ENCODE measurements at places on chromosomes 11 and 22. TPM values are rescaled to one million over a fixed set of nuclear protein-coding genes. Genes with fewer than 3 reads are reported as not detected.
A peak's percentile ranks its signal among the peaks of the same experiment; 100 is the strongest.

GRCh38 chr11:37506531-37506930 lies 908.5 kb upstream of the RAG2 start:
- no peak for DNase-seq

GRCh38 chr22:50045211-50046018 lies 12.7 kb downstream of the TTLL8 start:
- no peak for DNase-seq

- DNase-seq: no peak
Measured at GRCh38 chr11:101442171-101442570, 141.6 kb downstream of the TRPC6 start.

DNA sequence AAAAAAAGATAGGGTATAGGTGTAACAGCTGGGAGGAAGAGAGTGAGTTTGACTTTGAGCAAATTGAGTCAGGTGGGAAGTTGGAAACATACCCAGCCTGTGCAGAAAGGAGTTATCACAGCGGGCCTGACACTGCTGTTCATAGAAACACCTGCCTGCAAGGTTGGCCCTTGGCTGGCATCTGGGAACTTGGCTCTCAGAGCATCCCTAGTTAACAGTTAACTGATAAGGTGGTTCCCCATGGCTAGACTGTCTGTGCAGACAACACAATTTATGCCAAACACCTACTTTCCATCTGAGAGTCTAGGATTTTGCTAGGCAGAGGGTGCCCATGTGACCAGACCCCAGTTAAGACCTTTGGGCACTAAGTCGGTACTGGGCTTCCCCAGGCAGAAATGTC lies 31.4 kb downstream of the ADAMTS8 start:
- DNase-seq: no peak

DNA sequence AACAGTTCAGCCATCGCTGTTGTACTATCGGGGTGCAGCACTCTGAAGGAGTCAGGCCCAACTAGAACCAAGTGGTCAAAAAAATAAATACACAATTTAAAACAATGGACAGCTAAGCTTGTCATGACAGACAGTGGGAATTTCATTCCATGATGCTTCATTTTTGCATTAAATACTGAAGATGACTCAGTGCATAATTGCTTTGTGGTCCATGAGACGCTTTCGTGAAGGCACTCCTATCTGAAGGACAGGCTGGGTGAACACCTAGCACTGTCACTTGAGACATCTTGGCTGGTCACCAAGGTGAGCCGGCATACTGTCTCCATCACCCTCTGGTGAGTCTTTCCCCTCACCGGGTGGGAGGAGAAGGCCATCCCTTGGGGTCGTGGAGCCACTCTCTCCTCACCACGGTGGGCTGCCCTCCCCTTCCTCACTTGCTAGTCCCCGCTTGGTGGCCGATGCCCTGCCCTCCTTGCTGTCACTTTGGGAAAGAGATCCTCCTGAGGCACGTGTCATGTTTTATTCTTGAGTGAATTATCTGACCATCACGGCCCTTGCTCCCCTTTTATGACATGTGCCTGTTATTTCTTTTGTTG lies 4.9 kb upstream of the TESMIN start:
- no peak for DNase-seq

- DNase-seq: no peak
Measured at GRCh38 chr11:1034001-1034400, 2.5 kb downstream of the MUC6 start.

GRCh38 chr11:14101388-14101787 lies 138.9 kb downstream of the SPON1 start:
- DNase-seq: no peak

DNA sequence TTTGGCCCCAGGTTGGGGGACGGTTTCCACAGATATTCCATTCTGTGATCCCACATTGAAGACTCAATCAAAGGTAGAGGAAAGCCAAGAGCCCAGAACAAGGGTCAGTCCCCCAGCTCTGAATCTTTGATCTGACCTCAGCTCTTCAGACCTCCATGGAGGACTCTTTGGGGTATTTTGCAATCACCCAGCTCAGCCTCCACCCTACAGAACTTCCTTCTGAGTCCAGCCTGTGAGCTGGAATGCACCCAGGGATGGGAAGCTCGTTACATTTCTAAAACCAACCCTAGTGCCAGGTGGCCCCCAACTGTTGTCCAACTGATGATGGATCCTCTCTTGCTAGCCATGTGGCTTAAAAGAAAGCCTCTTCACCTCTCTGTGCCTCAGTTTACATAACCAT lies 335.3 kb downstream of the MN1 start:
- no peak for DNase-seq

DNA sequence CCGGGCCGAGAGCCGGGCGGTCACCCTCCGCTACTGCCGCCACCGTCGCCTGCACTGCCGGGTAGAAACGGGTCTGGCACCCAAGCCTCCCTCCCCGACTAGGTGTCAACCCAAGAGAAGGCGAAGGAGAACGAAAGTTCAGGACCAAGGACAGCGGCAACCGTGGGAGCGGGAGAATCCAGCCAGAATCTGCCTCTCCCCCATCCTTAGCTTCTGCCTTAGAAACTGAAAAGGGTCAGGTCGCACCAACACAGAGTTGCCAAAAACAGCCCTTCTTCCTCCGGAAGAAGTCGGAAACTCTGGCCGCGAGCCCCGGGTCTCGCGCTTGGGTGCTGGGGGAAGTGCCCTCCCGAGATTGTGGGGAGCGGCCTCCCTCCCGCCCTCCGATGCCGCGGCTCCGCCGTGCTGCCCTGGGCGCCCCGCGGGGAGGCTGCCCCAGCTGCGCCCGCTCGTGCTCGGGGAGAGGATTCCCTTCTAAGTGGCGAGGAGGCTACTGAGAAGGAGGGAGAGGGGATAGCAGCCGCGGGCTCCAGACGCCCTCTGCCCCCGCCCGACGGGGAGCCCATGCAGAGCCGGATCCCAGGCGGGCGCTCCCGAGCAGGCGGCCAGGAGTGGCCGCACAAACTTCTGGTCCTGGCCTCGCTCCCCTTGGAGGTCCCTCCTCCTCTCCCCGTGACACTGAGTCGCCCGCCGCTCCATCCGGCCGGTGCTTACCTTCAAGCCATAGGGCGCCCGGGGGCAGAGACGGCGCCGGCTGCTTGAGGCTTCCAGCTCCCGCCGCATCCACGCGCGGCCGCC lies 637 bp downstream of the DRD2 start:
- peak; percentile 79 for DNase-seq

DNA sequence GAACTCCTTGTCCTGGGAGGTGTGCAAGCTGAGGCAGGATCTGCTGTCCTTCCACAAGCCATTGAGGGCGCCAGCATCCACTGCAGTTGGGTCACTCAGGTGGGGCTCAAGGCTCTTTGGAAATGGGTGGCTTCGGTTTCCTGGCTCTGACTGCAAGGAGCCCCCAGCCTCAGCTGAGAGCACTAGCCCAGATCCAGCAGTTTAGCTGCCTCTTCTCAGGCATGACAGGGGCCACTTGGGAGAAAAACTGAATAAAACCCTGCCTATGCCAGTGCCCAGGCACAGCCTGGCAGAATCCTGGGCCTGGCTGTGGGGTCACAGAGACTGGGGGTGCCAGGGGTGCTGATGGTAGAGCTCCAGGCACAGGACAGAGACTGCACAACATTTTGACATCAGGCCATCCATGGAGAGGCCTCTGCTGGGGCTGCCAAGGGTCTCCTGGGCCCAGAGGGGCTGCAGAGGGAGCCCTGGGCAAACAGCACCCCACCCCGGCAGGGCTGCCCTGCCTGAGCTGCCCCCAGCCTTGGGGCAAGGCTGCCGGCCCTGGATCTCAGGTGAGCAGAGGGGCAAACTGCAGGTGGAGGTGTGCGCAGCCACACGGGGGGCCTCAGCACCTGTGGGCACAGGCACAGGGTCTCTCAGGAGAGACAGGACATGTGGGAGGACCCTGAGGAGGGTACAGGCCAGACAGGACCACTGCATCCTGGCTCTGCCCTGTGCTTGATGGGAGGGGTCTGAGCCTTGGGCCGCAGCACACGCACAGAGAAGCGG lies 28.3 kb downstream of the RTN4R start:
- no peak for DNase-seq

DNA sequence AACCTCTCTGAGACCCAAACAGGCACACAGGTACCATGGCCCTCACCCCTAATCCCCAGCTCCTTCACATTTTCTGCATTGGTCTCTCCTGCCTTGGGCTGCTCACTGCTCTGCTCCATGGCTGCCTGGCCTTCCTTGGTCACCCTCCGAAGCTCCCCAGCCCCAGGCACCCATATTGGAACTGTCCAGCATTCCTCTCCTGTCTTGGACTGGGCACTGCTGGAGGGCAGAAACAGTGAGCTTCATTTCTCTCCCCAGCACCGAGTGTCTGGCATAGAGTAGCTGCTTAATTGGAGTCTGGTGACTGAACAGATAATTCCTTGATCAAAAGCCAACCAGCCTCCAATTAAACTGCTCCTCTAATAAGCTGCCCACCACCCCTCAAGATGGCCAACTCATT lies 13.2 kb downstream of the PLEKHA7 start:
- no peak for DNase-seq

- DNase-seq: no peak
Measured at GRCh38 chr22:26524870-26525269, 12.6 kb upstream of the TFIP11 start.

- DNase-seq: no peak
Measured at GRCh38 chr11:45739866-45740265, 65.1 kb upstream of the SLC35C1 start.

GRCh38 chr11:46237248-46238077 lies 40.0 kb upstream of the CREB3L1 start:
- peak; percentile 79 for DNase-seq

GRCh38 chr22:45310977-45311531 lies 1.3 kb downstream of the FAM118A start:
- DNase-seq: no peak

DNA sequence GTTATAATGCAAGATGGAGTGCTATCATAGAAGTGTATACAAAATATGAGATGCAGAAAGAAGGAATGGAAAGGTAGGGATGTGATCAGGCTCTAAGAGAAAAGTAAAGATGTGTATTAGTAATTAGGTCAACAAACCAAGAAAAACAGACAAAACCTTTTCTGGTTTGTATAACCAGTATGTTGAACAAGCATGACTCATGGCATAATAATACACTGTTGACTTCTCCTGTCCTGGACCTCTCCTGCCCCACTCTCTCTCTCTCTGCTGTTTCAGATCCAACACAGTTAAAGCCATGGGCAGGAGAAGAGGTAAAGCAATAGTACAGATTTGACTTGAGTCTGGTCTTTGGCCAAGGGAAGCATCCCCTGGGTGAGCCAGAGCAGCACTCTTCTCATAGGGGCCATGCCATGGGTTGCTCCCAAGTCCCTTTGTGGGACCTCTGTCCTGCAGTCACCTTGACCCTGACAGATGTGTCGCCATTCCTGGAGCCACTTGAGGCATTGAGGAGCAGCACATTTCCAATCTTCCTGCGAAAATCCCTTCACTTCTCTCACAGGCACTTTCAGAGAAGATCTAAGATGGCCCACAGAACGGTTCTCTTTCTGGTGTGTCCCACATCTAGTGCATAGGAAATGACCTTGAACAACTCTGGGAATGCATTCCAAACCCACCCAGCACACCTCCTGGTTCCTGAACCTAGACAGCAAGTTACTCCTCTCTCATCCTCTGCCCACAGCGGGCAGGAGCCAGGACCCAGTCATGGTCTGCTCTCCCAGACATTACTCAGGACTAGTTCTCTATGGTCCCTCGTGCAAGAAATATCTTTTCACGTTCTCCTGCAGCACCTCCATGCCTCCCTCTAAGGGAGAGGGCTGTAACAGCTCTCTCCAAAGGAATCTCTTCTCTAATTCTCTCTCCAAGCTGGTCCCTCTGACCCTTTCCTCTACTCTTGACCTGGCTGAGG lies 58.2 kb upstream of the PRSS23 start:
- DNase-seq: no peak

GRCh38 chr11:65627202-65627601 lies 10.7 kb upstream of the SIPA1 start:
- DNase-seq: no peak

GRCh38 chr11:61683961-61684869 lies 4.0 kb downstream of the DAGLA start:
- DNase-seq: no peak

GRCh38 chr11:46149826-46150225 lies 28.6 kb upstream of the PHF21A start:
- DNase-seq: no peak

DNA sequence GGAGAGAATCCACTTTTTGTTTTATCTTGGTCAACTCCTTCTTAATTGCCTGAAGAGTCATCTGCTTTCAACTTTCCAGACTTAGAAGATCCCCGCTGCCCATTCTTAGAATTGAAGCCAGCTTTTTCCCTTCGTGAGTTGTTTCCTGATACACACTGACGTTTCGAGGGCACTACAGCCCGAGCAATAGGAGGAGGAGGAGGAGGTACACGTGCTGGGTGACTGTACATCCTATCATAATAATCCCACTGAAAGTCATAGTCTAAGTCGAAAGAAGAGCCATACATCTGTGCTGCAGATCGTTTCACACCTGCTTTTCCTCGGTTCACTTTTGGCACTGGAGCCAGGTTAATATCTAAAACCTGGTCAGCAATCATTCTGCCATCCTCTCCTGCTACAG lies 606.1 kb downstream of the DLG2 start:
- no peak for DNase-seq

DNA sequence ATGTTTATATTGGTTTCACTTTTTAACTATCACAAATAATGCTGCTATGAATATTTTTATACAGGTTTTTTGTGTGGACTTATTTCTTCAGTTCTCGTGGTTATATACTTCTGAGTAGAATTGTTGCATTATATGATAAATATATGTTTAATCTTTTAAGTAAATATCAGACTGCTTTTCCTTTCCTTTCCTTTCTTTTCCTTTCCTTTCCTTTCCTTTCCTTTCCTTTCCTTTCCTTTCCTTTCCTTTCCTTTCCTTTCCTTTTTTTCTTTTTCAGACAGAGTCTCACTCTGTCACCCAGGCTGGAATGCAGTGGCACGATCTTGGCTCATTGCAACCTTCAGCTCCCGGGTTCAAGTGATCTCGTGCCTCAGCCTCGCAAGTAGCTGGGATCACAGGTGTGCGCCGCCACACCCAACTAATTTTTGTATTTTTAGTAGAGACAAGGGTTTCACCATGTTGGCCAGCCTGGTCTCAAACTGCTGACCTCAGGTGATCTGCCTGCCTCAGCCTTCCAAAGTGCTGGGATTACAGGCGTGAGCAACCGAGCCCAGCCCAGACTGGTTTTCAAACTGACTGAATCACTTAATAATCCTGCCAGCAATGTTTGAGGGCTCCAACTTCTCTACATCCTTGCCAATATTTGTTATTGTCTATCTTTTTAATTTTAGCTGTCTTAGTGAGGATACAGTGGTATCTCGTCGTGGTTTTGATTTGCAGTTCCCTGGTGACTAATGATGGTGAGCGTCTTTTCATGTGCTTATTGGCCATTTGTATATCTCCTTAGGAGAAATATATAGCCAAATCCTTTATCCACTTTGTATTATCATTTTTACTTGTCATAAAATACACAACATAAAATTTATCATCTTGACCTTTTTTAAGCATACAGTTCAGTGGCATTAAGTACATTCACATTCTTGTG lies 21.9 kb downstream of the HTR3B start:
- no peak for DNase-seq

GRCh38 chr11:108221371-108221770 lies 1.1 kb downstream of the NPAT start:
- no peak for DNase-seq

GRCh38 chr11:73480677-73481076 lies 104.5 kb downstream of the RELT start:
- no peak for DNase-seq

The PYGM gene
- total RNA-seq: 1.3 TPM

The SAA1 gene
- 17,739 TPM for total RNA-seq

The PRR14L gene
- total RNA-seq: 17.8 TPM

The KDM4D gene
- total RNA-seq: 0.23 TPM

The TRIM49 gene
- not detected for total RNA-seq

The NFAM1 gene
- total RNA-seq: 3.8 TPM

The APIP gene
- 16.9 TPM for total RNA-seq

The MUC2 gene
- total RNA-seq: not detected

Data from liver (tissue), 10 donors.